Activated B cell treated with CpG ODN at 0.5 μM for 24 hours (primary cell): ENCODE measurements at places on chromosomes 11 and 22.

GRCh38 chr11:13291361-13291760 is 13.8 kb downstream of the BMAL1 start:
- DNase-seq, result no peak
- H3K4me3 ChIP-seq, result no peak overlapping the region
- H3K4me1 ChIP-seq, result peaks cover 32% of the 10 kb centered on the region
- no peaks in the 10 kb centered on the region for H3K36me3 ChIP-seq

- H3K4me3 ChIP-seq, result no peak overlapping the region
- H3K4me1 ChIP-seq, result no peaks in the 10 kb centered on the region
- no peak for DNase-seq
- peaks cover 6% of the 10 kb centered on the region for H3K36me3 ChIP-seq
Measured at GRCh38 chr11:72511393-72512047, 77.2 kb upstream of the CLPB start.

GRCh38 chr11:45455536-45455935 is 169.4 kb upstream of the SYT13 start:
- peaks cover 6% of the 10 kb centered on the region for H3K27me3 ChIP-seq
- H3K4me3 ChIP-seq, result no peak overlapping the region
- no peaks in the 10 kb centered on the region for H3K36me3 ChIP-seq
- H3K4me1 ChIP-seq, result no peaks in the 10 kb centered on the region
- DNase-seq, result no peak
- H3K27ac ChIP-seq, result no peak overlapping the region

DNA sequence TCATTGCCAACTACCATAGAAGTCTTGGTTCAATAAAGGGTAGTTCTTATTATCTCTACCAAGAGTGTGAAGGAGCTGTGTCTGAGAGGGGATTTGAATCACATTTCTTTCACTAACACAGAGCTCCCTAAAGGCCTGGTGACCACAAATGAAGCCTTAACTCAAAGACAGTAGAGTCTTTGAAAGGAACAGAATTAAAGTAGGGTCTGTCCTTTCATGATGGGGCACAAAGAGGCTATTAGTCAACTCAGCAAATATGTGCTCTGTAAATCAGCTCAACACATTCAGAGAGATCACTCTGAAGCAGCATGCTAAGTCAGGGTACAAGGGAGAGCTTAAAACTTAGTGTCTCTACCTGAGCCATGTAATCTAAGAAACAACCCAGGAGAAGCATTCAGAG is 212.4 kb upstream of the SYN3 start:
- H3K27ac ChIP-seq, result peak overlapping the region; percentile 81
- peaks cover 6% of the 10 kb centered on the region for H3K36me3 ChIP-seq
- H3K27me3 ChIP-seq, result no peaks in the 10 kb centered on the region
- no peak for DNase-seq

- no peak overlapping the region for H3K4me3 ChIP-seq
- no peak for DNase-seq
- peaks cover 91% of the 10 kb centered on the region for H3K36me3 ChIP-seq
- no peak overlapping the region for H3K27ac ChIP-seq
- H3K27me3 ChIP-seq, result no peaks in the 10 kb centered on the region
Measured at GRCh38 chr22:20807315-20807752, 33.4 kb downstream of the SERPIND1 start.

DNA sequence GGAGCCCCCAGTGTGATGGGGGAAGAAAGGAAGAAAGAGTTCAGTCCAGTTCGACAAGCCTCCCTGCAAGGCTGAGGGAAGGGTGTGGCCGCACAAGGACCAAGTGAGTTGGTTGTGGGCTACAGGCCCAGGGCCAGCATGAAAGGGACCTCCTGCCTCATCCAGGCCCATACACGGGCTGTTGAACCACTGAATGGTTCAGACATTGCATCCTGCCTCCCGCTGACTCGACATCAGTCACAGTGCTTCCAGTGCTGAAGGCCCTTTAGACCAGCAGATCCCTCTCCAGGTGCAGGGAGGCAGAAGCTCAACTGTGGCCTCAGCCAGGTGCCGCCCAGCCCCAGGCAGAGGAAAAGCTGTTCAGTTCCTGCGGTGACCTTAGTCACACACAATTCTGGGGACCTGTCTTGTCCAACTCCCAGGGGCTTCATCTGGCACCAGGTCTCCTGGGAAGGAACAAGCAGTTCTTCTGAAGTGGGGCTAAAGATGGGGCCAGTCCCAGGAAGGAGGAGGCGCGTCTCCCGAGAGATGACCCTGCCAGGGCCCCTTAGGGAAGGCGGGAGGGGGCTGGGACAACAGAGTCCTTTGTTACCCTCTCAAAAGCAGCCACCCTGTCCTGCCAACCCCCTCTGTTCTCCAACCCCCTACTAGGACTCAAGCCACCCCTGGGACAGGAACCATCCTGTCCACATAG is 6.6 kb downstream of the ARRB1 start:
- H3K36me3 ChIP-seq, result no peaks in the 10 kb centered on the region
- H3K27me3 ChIP-seq, result no peaks in the 10 kb centered on the region
- DNase-seq, result no peak
- H3K4me3 ChIP-seq, result no peak overlapping the region
- no peak overlapping the region for H3K27ac ChIP-seq

DNA sequence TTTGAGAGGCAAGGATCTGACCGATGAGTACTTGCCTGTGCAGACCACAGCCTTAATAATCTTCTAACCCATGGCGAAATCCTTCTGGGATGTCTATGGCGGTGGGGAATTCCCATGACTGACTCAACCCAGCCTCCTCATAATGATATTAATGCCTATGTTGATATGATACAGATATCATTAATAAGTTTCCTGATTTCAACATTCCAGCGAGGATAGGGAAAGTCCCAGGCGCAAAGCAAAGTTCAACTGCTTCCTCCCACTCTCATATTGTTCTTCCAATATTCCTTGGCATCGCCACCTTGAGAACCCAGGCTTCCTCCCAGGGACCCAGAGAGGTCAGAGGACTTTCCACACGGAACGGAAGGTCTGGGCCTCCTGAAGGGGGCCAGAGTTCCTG is 110.3 kb upstream of the TMEM45B start:
- no peaks in the 10 kb centered on the region for H3K4me1 ChIP-seq
- peaks cover 6% of the 10 kb centered on the region for H3K27me3 ChIP-seq
- H3K27ac ChIP-seq, result no peak overlapping the region

- H3K4me3 ChIP-seq, result no peak overlapping the region
- peaks cover 18% of the 10 kb centered on the region for H3K4me1 ChIP-seq
- DNase-seq, result no peak
- H3K27ac ChIP-seq, result no peak overlapping the region
- H3K36me3 ChIP-seq, result no peaks in the 10 kb centered on the region
- H3K27me3 ChIP-seq, result no peaks in the 10 kb centered on the region
Measured at GRCh38 chr11:128198216-128198772, 389.1 kb downstream of the ETS1 start.

DNA sequence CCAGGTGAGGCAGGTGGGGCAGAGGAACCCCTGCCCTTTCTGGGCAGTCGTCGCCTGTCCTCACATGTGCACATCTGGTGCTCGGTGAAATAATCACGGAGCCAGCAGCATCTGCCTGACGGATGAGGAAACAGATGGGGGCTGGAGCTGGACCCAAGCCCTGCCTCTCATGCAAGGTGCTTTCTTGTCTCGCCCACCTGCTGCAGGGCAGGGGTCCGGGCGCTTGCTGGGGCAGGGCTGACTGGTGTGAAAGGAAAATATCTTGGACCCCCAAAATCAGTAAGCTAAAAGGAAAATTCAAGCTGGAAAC is 3.3 kb downstream of the ALDH3B2 start:
- no peak overlapping the region for H3K27ac ChIP-seq
- peaks cover 19% of the 10 kb centered on the region for H3K27me3 ChIP-seq
- H3K4me1 ChIP-seq, result no peaks in the 10 kb centered on the region
- no peaks in the 10 kb centered on the region for H3K36me3 ChIP-seq

- H3K27me3 ChIP-seq, result no peaks in the 10 kb centered on the region
- H3K36me3 ChIP-seq, result peaks cover 39% of the 10 kb centered on the region
- peaks cover 83% of the 10 kb centered on the region for H3K4me1 ChIP-seq
- peak overlapping the region; percentile 33 for H3K4me3 ChIP-seq
- peak overlapping the region; percentile 39 for H3K27ac ChIP-seq
- no peak for DNase-seq
Measured at GRCh38 chr11:83024270-83024854, 47.3 kb downstream of the RAB30 start.

- H3K36me3 ChIP-seq, result peaks cover 87% of the 10 kb centered on the region
- no peak overlapping the region for H3K27ac ChIP-seq
- no peak overlapping the region for H3K4me3 ChIP-seq
- H3K4me1 ChIP-seq, result no peaks in the 10 kb centered on the region
Measured at GRCh38 chr11:17954395-17955252, 58.2 kb downstream of the SERGEF start.

GRCh38 chr11:12963792-12964536 is 45.2 kb upstream of the RASSF10 start:
- H3K27me3 ChIP-seq, result no peaks in the 10 kb centered on the region
- peak; percentile 40 for DNase-seq
- H3K27ac ChIP-seq, result no peak overlapping the region
- no peak overlapping the region for H3K4me3 ChIP-seq

DNA sequence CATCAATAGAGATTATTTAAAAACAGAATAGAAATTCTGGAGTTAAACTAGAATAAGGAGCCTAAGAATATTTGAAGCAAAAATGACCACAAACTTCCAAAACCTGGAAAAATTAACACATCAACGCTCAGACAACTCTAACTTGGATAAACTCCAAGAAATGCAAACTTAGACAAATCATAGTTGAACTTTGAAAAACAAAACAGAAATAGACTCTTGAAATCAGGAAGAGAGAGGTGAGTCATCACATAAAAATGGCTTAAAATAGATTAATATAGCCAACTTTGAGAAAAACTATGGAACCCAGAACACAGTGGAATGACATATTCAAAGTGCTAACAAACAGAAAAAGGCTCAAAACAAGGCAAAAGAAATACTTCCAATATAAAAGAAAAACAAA is 974.2 kb downstream of the JRKL start:
- no peaks in the 10 kb centered on the region for H3K27me3 ChIP-seq
- no peaks in the 10 kb centered on the region for H3K4me1 ChIP-seq
- no peak for DNase-seq
- H3K4me3 ChIP-seq, result no peak overlapping the region
- H3K27ac ChIP-seq, result no peak overlapping the region

- no peak overlapping the region for H3K27ac ChIP-seq
- H3K4me1 ChIP-seq, result no peaks in the 10 kb centered on the region
Measured at GRCh38 chr11:66987158-66987620, 12.1 kb downstream of the C11orf86 start.

- H3K4me3 ChIP-seq, result no peak overlapping the region
- H3K36me3 ChIP-seq, result peaks cover 38% of the 10 kb centered on the region
- H3K27me3 ChIP-seq, result no peaks in the 10 kb centered on the region
Measured at GRCh38 chr11:96314326-96315020, 28.5 kb downstream of the MAML2 start.
